IMR-90 (cell line): ENCODE measurements at places on chromosomes 1 and 21. TPM values are rescaled to one million over a fixed set of nuclear protein-coding genes. Genes with fewer than 3 reads are reported as not detected.

AK2 gene
- total RNA-seq: 118 and 168 TPM in 2 replicates

RUNX1 gene
- total RNA-seq: 16.7 and 56.5 TPM in 2 replicates

TGFB2 gene
- 3.8 and 5.3 TPM in 2 replicates for total RNA-seq

ZSCAN20 gene
- 8.1 and 11.1 TPM in 2 replicates for total RNA-seq

TRIM46 gene
- total RNA-seq: 2.3 and 2.5 TPM in 2 replicates

LRRC38 gene
- not detected in 2 replicates for total RNA-seq

ATF3 gene
- 9.9 and 15.0 TPM in 2 replicates for total RNA-seq

SETD4 gene
- 7.5 and 9.5 TPM in 2 replicates for total RNA-seq

JMJD4 gene
- 26.7 and 28.5 TPM in 2 replicates for total RNA-seq

SEMA6C gene
- 0.36 and 0.56 TPM in 2 replicates for total RNA-seq

KCNH1 gene
- total RNA-seq: 0.54 and 0.56 TPM in 2 replicates

ADGRL4 gene
- total RNA-seq: 3.2 and 8.6 TPM in 2 replicates

BMP8B gene
- total RNA-seq: not detected in 2 replicates

SLC6A17 gene
- total RNA-seq: 0.54 and 0.83 TPM in 2 replicates

JAM2 gene
- 0.72 and 0.83 TPM in 2 replicates for total RNA-seq

C1orf87 gene
- not detected in 2 replicates for total RNA-seq

TNFRSF8 gene
- under 0.01 TPM in 2 replicates for total RNA-seq

REN gene
- total RNA-seq: 0.28 and 0.54 TPM in 2 replicates

CA6 gene
- not detected in 2 replicates for total RNA-seq

TAF1A gene
- total RNA-seq: 5.4 and 10.0 TPM in 2 replicates

TCEA3 gene
- total RNA-seq: 3.0 and 3.3 TPM in 2 replicates

SETDB1 gene
- 22.9 and 24.7 TPM in 2 replicates for total RNA-seq

GPATCH2 gene
- total RNA-seq: 11.8 and 22.8 TPM in 2 replicates

CFAP74 gene
- not detected in 2 replicates for total RNA-seq

LINGO4 gene
- total RNA-seq: not detected in 2 replicates

CFAP141 gene
- not detected in 2 replicates for total RNA-seq

DNAJC8 gene
- total RNA-seq: 53.6 and 70.5 TPM in 2 replicates

WDR64 gene
- not detected in 2 replicates for total RNA-seq

NR5A2 gene
- under 0.01 and 0.18 TPM in 2 replicates for total RNA-seq

SLC5A9 gene
- total RNA-seq: not detected in 2 replicates

RBP7 gene
- total RNA-seq: not detected in 2 replicates

DPM3 gene
- total RNA-seq: 29.0 and 30.6 TPM in 2 replicates

NUAK2 gene
- total RNA-seq: 7.2 and 8.1 TPM in 2 replicates

KRTAP19-1 gene
- total RNA-seq: not detected in 2 replicates

VTCN1 gene
- not detected in 2 replicates for total RNA-seq

ADORA1 gene
- under 0.01 and 0.36 TPM in 2 replicates for total RNA-seq

AADACL3 gene
- not detected in 2 replicates for total RNA-seq

SMAP2 gene
- 30.1 and 33.6 TPM in 2 replicates for total RNA-seq

TAL1 gene
- total RNA-seq: not detected in 2 replicates

LCE6A gene
- not detected in 2 replicates for total RNA-seq

TNFRSF14 gene
- total RNA-seq: 1.3 and 1.7 TPM in 2 replicates

OR2T29 gene
- total RNA-seq: not detected in 2 replicates

RABIF gene
- total RNA-seq: 4.8 and 6.9 TPM in 2 replicates

CPLANE2 gene
- total RNA-seq: 3.2 and 3.3 TPM in 2 replicates

GPR161 gene
- total RNA-seq: 11.1 and 13.3 TPM in 2 replicates

TRABD2B gene
- total RNA-seq: not detected in 2 replicates

MTF1 gene
- total RNA-seq: 2.2 and 2.3 TPM in 2 replicates

ETV3L gene
- not detected in 2 replicates for total RNA-seq

ZNF695 gene
- total RNA-seq: 0.54 and 1.1 TPM in 2 replicates

TFF1 gene
- not detected in 2 replicates for total RNA-seq

CYP4B1 gene
- total RNA-seq: not detected in 2 replicates

DDR2 gene
- 194 and 245 TPM in 2 replicates for total RNA-seq

NES gene
- 40.1 and 46.1 TPM in 2 replicates for total RNA-seq

IGSF5 gene
- total RNA-seq: not detected in 2 replicates

SLAMF9 gene
- total RNA-seq: 0.18 and 0.28 TPM in 2 replicates

NCDN gene
- 9.7 and 10.0 TPM in 2 replicates for total RNA-seq

CNIH4 gene
- 73.1 and 105 TPM in 2 replicates for total RNA-seq

ARHGEF16 gene
- 0.18 TPM in 1 of 2 replicates, not detected in the other for total RNA-seq

ANKRD34A gene
- total RNA-seq: 0.56 and 0.90 TPM in 2 replicates
